GOT3 (cell line): ENCODE measurements at places on chromosomes 12 and 14.

DNA sequence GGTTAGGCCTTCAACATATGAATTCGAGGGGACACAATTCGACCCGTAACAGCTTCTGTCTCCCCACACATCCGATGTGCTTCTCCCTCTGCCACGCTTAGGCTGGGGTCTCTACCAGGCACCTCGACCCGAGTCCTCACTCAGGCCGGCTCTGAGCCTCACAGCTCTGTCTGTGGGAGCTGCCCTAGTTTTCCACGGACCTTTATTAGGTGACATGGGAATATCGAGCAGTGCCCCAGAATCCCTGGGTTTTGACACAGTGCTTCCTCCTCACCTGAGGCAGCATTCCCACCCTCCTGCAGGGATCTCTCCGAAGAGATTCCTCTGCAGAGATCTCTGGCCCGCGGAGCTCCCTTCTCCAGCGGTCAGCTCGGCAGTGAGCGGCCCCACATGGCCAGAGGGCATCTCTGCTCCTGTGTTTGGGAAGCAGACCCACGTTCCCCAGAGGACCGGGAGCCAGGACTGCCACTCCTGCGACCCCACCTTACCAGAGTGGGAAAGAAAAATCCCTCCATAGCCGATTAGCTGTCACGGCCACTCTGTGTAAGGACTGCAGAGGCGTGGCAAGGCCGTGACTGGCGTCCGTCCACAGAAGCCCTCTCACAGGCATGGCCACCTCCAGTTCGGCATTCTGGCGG is 21.2 kb downstream of the ZBTB42 start:
- DNase-seq: no peak

GRCh38 chr12:57759360-57759980 is 4.6 kb downstream of the MARCHF9 start:
- no peak for DNase-seq

GRCh38 chr14:30332374-30332773 is 226.6 kb upstream of the G2E3 start:
- no peak for DNase-seq

GRCh38 chr12:89359615-89360014 is 7.3 kb upstream of the DUSP6 start:
- DNase-seq: no peak

DNA sequence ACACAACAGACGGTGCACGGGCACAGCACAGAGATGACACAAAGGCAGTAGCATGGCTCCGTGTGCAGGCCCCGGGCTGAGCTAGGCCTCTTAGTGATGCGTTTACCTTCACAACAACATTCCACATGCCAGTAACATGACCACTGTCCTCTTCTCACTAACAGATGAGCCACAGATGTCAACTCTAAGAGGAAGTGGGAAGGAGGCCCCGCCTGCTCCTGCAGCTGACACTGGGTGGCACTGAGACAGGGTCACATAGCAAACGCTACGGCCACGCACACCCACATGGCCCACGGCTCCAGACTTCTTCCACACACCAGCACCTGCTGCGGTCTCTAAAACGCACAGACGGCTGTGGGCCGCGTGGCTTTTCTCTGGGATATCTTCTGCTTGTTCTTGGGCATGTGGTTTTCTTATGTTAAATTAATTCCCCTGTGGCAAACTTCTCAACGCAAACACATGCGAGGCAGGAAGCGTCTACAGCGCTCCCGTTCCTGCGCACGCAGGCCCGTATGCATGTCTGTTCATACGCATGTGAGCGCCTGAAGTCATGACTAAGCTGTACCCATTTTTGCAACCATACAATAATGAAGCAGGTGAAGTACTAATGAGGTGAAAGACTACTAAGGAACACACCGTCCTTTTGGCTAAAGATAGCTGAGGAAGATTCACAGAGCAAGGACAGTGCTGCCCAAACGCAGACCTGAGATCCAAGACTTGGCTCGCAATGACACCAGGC is 26.8 kb downstream of the AMN start:
- no peak for DNase-seq

DNA sequence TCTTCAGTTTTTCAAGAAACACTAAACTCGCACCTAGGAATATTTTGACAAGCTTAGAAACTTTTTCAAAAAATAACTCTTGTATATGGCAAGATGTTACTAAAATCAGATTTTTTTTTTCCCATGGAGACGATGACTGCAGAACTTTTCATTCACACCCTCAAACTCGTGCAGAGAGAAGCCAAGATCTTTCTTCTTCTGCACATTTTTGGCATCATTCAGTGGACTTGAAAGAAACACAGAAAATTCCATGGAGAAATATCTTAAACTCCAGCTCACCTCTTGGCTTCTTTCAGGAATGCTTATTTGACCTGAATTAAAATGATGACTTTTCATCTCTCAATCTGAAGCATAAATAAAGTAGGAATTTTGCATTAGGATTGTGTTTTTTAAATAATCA is 919.4 kb downstream of the NRXN3 start:
- DNase-seq: no peak

GRCh38 chr14:49977126-49977841 is 84.4 kb downstream of the ARF6 start:
- no peak for DNase-seq

DNA sequence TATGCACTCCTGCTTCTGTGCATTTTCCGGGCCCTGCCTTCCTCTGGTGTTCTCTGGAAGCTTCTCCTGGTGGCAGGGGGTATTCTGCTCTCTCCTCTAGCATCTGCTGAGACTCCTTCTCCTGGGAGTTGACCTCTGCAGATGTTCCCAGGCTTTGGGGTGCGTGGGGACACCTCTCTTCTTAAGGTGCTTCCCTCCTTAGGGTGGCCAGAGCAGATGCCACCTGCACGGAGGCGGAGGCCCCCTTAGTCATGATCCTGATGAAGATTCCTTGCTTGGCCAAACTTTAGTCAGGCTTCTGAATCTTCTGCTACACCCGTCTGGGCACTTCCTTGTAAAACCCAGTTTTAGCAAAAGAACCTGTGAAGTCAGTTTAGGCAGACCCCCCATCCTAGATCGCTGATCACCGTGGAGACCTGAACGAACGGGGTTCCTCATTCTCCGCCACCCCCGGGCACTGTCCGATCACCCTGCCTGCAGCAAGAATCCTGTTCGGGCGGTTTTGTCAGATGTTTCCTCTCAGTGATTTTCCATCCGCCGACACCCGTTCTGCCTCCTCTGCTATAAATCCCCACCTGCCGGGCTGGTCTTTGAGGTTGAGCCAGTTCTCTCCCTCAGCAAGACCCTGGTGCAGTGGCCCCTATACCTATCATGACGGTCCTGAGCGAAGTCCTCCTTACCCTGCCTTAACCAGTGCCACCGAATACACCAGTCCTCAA is 111.9 kb downstream of the CALM1 start:
- no peak for DNase-seq
